ENCODE measurements at places on chromosomes 7 and 10. TPM values are rescaled to one million over a fixed set of nuclear protein-coding genes. Genes with fewer than 3 reads are reported as not detected.

DNA sequence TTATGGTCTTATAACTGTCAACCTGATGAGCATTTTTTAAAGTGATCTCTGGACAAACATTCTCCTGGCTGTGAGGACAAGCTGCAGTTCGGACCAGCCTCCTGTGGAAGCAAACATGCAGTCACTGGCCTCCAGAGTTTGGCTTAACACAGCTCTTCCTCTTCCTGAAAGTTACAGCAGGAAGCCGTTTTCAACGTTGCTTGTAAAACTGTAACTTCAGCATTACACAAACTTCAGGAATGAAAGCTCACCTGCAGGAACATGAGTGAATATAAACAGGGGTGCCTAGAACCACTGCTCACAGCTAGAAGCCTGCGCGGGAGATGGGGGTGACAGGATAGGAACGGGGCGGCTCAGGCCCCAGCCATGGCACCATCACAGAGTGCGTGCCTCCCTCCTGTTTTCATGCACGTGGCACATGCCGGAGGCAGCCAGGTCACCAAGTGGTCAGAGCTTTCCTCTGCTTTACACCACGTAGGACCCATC lies 292.9 kb upstream of the PITRM1 start:
- no peak for DNase-seq

GRCh38 chr10:76540331-76540730 lies 1097.3 kb downstream of the KCNMA1 start:
- DNase-seq: no peak

DNA sequence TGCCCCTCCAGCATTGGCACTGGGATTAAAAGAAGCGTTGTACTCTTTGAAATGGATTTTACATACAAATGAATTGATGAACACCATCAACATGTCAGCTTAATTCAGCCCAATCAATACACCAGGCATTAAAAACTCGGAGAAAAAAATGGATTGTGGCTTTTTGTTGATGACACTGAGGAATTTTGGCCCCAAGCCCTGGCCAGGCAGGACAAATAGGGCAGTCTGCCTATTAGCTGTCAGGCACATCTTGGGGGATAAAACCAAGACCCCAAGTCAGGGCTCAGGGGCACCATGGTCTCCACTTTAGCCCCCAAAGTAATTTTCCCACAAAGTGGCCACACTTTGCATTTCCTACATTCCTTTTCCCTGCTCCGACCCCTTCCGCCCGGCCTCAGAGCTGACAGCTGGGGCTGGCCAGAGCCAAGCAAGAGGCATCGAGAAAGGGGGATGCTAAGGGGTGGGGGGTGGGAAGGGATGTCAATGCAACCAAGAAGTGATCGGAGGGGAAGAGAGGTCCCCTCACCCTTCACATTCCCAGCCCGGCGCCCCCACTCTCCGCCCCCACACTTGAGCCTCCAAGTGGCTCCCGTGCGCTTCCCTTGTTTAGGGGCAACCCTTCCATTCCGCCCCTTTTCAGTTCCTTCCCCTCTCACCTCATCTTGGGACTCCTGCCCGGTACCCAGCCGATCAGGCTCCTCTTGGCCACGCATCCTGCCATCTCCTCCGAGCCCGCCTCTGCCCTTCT lies 711 bp downstream of the HIP1 start:
- DNase-seq: no peak

GRCh38 chr7:37977243-37977642 lies 56.8 kb downstream of the EPDR1 start:
- no peak for DNase-seq

- DNase-seq: no peak
These were observed 775.7 kb upstream of the IGFBP3 start for GRCh38 chr7:46696741-46697140.

DNA sequence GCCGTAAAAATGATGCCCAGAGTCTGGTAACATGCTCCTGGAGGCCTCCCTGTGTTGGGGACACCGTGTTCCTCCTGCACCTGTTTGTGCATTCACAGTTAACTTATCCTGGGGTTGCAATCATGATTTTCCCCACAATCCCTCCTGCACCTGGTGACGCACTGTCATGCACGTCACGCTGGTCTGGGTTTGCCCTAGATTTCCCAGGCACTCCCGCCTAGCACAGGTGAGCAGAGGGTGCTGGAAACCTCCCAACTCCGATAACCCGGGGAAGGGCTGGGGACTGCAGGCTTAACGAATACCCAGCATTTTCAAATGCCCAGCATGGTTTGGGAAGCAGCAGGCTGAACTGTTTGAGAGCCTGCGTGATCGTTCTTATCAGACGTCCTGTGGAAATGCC lies 427.1 kb downstream of the TCERG1L start:
- DNase-seq: no peak

TET1 gene
- 11.5 TPM for polyA plus RNA-seq

FAM241B gene
- polyA plus RNA-seq: 10.3 TPM

GPR158 gene
- 0.44 TPM for polyA plus RNA-seq

- DNase-seq: no peak
These were observed 82.5 kb downstream of the CTTNBP2 start for GRCh38 chr7:117790731-117791130.

- no peak for DNase-seq
These were observed 62.9 kb upstream of the FAM171A1 start for GRCh38 chr10:15433850-15434537.

CCDC146 gene
- 24.8 TPM for polyA plus RNA-seq

GRCh38 chr10:129868449-129869035 lies 95.5 kb downstream of the EBF3 start:
- no peak for DNase-seq

GRCh38 chr7:35908331-35909216 lies 107.7 kb downstream of the SEPTIN7 start:
- no peak for DNase-seq

GRCh38 chr10:48417374-48417773 lies 110.9 kb downstream of the MAPK8 start:
- DNase-seq: no peak

VIM gene
- polyA plus RNA-seq: 1,221 TPM

MGMT gene
- 19.3 TPM for polyA plus RNA-seq

GRCh38 chr10:117257721-117258120 lies 16.8 kb downstream of the SLC18A2 start:
- DNase-seq: no peak

DNA sequence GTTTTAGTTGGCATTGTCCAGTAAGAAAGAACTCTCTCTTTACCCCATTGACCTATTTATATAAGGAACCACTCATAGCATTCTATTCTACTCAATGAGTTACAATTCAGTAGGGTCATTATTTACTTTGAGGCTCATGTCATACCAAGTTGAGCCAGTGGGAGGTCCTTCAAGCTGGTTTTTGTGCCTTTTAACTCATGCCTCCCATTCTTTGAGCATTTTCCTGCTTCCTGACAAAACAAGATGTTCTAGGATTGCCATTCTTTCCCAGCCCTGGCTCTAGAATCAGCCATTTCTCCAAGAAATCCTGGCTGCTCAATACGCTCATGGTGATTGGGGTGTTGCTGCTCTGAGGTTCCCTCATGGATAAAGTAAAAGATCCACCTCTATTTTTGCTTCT lies 250.1 kb downstream of the ABCA13 start:
- DNase-seq: no peak

DNA sequence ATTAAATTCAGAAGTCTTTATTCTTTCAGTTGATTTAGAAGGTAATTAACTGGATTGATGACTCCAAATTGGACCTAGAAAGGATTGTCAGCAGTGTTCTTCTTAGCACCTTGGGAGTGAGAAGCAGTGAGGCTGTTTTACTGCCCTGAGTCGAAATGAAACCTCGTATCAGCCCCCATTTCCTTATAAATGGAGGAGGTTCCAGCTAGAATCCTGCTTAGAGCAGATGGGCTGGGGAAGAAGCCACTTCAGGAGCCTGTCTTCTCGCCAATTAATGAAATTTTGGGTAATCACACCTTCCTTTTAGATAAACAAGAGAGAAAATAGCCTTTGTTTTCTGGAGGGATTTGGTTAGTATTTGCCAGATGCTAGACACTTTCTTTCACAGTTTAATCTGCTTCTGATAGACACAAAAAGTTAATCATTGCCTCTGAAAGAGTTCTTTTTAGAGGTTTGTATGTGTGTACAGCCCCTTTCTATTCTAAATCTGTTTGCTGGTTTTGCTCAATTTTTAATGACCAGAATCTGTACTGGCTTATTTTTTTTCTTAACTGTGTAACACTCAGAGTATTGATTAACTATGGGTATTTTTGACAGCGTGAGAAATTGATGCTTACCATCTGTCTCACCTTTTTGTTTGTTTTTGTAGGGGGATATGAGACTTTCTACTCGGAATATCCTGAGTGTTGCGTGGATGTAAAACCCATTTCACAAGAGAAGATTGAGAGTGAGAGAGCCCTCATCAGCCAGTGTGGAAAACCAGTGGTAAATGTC lies 4.6 kb downstream of the DUSP5 start:
- DNase-seq: no peak

DNA sequence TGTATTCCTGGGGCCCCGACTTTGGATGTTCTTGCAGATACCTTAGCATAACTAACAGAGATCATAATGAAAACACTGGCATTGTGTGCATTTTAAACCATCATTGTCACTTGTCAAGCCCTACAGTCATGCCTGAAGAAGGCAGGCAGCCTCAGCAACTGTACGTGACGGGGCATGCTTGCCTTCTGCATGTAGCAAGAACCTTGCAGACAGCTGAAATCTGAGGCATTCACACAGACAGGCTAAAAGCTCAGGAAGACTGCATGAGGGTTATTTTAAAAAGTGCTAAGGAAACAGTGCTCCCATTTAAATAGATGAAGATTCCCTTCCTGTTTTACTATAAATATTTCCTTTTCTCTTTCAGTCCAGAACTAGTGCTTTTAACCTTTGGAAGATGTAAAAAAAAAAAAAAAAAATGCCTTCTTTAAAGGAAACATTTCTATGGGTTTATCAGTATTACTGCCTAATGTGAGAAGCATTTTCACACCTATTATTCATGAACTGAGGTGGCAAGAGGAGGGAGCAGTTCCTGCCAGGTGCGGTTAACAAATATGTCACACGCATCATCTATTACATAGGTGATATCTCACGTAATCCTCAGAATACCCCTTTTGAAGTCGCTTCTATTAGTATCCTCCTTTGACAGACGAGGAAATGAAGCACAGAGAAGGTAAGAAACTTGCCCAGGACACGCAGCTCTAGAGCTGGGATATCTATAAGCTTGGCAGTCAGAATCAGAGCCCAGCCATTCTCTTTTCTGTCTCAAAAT lies 88.1 kb downstream of the PRKCQ start:
- DNase-seq: no peak

SEMA3D gene
- polyA plus RNA-seq: 42.2 TPM
